ENCODE measurements at places on chromosomes 16 and 17.
A peak's percentile ranks its signal among the peaks of the same experiment; 100 is the strongest.

- DNase-seq: no peak
- no peak overlapping the region for H3K27ac ChIP-seq
- no peaks in the 10 kb centered on the region for H3K27me3 ChIP-seq
- no peaks in the 10 kb centered on the region for H3K4me1 ChIP-seq
- H3K36me3 ChIP-seq: no peaks in the 10 kb centered on the region
- H3K4me3 ChIP-seq: no peak overlapping the region
These were observed 8.6 kb upstream of the MYH2 start for GRCh38 chr17:10558049-10558448.

- no peaks in the 10 kb centered on the region for H3K4me1 ChIP-seq
- H3K27me3 ChIP-seq: no peaks in the 10 kb centered on the region
- H3K4me3 ChIP-seq: no peak overlapping the region
- no peak for DNase-seq
- no peak overlapping the region for H3K27ac ChIP-seq
- H3K36me3 ChIP-seq: peaks cover 7% of the 10 kb centered on the region
These were observed 34.0 kb downstream of the ITGB3 start for GRCh38 chr17:47287639-47288038.

DNA sequence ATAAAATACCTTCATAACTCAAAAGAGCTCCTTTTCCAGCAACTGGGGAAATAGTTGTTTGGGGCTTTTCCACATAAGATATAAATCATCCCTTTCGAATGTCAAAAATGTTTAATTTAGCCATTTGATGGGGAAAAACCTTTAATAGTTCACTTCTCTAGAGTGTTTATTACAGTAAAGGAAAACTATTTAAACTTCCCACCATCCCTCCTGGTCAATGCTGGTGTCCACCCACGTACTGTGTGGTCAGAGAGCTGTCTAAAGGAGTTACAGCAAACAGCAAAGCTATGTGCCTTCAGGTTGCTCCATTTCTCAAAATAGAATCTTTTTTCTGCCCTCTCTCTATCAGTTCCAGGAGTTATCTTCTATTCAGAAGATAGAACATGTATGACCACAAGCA is 33.5 kb downstream of the KANSL1 start:
- H3K27ac ChIP-seq: no peak overlapping the region
- peaks cover 81% of the 10 kb centered on the region for H3K4me1 ChIP-seq
- DNase-seq: no peak
- no peaks in the 10 kb centered on the region for H3K36me3 ChIP-seq

DNA sequence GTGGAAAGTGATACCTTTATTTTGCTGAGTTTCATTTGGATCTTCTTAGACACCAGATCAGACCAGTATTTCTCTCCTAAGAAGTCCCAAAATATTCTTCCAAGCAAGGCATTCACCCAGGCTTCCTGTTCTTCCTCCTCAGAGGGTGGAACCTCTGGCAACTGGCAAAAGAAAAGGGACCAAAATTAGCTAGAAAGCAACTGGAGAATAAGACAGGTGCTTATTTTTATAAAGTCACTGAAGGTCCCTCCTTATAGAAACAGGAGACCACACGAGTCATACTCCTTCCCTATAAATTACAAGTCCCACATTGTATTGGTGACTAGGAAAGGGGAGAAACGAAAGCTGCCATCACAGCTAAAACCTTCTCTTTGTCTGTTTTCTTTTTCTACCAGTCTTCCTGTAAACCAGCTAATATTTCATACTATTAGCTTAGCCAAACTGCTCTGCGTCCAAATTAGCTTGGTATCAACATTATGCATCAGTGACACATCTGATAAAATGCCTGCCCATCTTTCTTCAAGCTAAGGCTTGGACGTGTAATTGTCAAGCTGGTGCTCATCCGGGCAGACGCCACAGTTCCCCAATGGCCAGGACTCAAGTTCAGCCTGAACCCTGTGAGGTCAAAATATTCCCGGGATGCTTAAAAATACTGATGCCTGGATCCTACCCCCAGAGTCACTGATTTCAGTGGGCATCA is 47.5 kb upstream of the ERN1 start:
- H3K27ac ChIP-seq: no peak overlapping the region
- no peak for DNase-seq
- H3K36me3 ChIP-seq: peaks cover 13% of the 10 kb centered on the region
- no peaks in the 10 kb centered on the region for H3K27me3 ChIP-seq
- H3K4me3 ChIP-seq: no peak overlapping the region

- no peak for DNase-seq
- H3K27ac ChIP-seq: no peak overlapping the region
- peaks cover 21% of the 10 kb centered on the region for H3K4me1 ChIP-seq
- no peaks in the 10 kb centered on the region for H3K36me3 ChIP-seq
These were observed 6.1 kb downstream of the DNAI2 start for GRCh38 chr17:74280093-74280513.

DNA sequence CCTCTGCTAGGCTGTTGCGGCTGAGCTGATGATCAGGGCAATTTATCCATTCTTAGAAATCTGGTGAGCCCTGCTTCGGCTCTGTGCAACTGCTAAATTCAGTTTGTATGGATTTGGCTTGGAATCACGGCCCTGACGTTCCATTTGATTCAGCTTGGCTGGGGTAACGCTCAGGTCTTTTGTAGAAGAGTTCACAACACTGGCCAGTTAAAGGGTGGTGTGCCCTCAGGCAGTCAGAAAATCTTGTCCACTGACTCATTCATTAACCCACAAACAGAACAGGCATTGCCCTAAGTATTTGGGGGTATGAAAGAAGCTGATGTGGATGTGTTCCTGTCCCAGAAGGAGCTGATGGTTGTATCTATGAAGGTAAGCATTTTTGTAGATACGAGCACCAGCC is 53.9 kb downstream of the GNAO1 start:
- H3K27me3 ChIP-seq: no peaks in the 10 kb centered on the region
- no peaks in the 10 kb centered on the region for H3K36me3 ChIP-seq
- no peak overlapping the region for H3K27ac ChIP-seq
- no peak overlapping the region for H3K4me3 ChIP-seq
- H3K4me1 ChIP-seq: no peaks in the 10 kb centered on the region

DNA sequence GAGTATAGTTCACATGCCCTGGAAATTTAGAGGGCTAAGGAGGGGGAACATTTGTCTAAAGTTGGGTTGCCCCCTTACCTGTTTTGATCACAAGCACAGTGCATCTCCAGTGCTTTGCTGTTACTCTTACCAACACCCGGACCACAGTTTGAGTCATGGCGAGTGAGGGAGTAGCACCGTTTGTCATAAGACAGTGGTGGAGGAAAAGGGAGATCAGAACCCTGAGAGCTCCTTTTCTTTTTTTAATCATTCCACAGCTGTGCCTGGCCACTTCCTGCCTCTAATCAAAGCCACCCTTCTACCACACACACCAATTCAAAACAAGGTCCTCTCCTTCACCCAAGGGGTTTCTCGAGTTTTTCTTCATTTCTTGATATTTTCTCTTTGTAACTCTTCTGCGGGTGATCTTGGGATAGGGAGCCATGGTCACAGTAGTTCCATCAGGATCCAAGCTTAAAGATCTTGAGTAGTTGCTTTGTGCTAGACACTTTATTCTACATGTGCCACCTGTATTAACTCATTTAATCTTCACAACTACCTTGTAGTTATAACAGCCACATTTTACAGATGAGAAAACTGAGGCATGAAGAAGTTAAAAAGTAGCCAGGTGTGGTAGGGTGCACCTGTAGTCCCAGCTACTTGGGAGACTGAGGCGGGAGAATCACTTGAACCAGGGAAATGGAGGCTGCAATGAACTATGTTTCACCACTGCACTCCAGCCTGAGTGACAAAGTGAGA is 5.0 kb upstream of the MYL4 start:
- H3K27ac ChIP-seq: peak overlapping the region; percentile 64
- peaks cover 18% of the 10 kb centered on the region for H3K4me1 ChIP-seq
- H3K4me3 ChIP-seq: no peak overlapping the region
- H3K36me3 ChIP-seq: no peaks in the 10 kb centered on the region
- no peaks in the 10 kb centered on the region for H3K27me3 ChIP-seq
- DNase-seq: no peak

GRCh38 chr17:2214047-2214928 is 89.3 kb downstream of the SMG6 start:
- H3K27me3 ChIP-seq: no peaks in the 10 kb centered on the region
- H3K4me3 ChIP-seq: no peak overlapping the region
- H3K36me3 ChIP-seq: no peaks in the 10 kb centered on the region
- peak; percentile 84 for DNase-seq
- peak overlapping the region; percentile 89 for H3K27ac ChIP-seq

DNA sequence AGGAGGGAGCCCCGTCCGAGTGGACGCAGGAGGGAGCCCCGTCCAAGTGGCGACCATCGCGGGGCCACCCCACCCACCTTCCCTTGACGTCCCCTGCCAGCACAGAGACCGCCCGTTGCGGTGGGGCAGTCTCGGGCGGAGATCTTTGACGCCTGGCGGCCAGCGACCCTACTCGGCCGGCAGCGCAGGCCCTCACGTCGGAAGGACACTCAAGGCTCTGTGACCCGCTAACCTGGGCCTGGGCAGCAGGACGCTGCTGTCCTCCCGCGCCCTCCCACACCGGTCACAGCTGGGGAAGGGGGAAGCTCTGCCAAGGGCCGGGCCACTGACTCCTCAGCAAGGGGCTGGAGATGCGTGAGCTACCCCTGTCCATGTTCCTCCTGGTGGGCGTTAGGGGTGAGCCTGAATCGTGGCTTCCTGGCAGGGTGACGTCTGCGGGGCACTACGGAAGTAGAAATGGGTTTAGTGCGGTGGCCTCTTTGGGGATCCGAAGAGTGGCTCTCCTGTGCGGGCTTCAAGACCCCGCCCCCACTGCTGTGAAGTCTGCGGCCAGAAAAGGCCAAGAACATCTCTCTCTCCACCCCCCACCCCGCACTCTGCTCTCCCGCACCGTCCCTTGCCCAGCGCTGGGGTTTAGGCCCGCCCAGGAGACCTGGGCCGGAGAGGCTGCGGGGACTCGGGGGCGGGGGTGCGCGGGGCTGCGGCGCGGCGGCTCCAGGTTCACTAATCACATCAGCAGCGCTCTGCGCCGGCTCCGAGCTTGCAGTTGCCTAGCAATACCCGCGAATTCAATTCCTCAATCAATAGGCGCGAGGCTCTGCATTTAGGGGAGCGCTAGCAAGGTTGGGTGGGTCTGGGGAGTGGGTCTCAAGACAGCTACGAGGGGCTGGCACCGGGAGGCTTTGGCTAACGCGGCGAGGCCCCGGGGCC is 5.8 kb downstream of the CBX8 start:
- H3K36me3 ChIP-seq: peaks cover 6% of the 10 kb centered on the region
- peaks cover 44% of the 10 kb centered on the region for H3K4me1 ChIP-seq
- H3K4me3 ChIP-seq: no peak overlapping the region
- no peak for DNase-seq
- H3K27me3 ChIP-seq: peaks cover 74% of the 10 kb centered on the region
- no peak overlapping the region for H3K27ac ChIP-seq

- no peak overlapping the region for H3K27ac ChIP-seq
- no peak overlapping the region for H3K4me3 ChIP-seq
- no peaks in the 10 kb centered on the region for H3K36me3 ChIP-seq
These were observed 129.9 kb downstream of the SDK2 start for GRCh38 chr17:73514146-73514863.

- no peak overlapping the region for H3K4me3 ChIP-seq
- no peak for DNase-seq
- no peaks in the 10 kb centered on the region for H3K36me3 ChIP-seq
- H3K4me1 ChIP-seq: no peaks in the 10 kb centered on the region
- no peak overlapping the region for H3K27ac ChIP-seq
These were observed 231.1 kb upstream of the SALL1 start for GRCh38 chr16:51382211-51382610.

DNA sequence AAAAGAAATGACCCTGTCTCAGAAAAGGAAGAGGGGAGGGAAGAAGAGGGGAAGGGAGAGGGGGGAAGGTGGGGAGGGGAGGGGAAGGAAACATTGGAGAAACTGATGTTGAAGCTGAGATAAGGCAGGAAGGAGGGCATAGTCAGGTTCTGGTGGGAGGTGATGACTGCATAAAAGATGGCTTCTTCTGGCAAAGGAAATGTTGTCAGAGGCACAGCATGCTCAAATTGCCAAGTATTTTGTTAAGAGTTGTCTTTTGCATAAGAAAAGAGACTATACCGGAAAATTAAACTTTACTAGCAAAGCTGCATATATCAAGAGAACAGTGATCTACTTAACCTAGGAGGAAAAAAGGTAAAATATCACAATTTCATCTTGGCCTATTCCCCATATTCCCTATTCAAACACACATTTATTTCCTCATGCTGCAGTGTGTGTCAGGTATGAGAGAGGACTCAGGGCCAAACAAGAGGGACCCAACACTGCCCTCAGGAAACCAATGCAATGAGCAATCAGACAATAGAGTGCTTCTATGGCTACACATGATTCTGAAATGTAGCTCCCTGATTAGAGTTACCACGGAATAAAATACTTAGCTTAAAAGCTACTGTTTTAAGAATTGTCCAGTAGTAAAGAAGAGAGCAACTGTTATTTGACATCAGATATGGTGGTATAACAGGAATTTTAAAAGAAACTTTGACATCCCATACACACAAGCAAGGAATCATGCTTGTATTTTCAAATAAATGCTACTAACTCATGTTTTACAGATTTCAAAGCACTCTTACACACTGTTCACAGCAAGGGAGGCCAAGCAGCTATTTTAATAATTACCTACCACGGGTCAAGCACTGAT is 80.9 kb downstream of the PARN start:
- no peak overlapping the region for H3K27ac ChIP-seq
- H3K4me1 ChIP-seq: no peaks in the 10 kb centered on the region
- H3K36me3 ChIP-seq: peaks cover 39% of the 10 kb centered on the region
- DNase-seq: no peak

- H3K27ac ChIP-seq: peak within 1 kb of the TSS; percentile 90
- peak within 1 kb of the TSS; percentile 62 for H3K4me3 ChIP-seq
- DNase-seq: peak; percentile 86
- no peaks in the 10 kb centered on the region for H3K36me3 ChIP-seq
- no peaks in the 10 kb centered on the region for H3K27me3 ChIP-seq
- peaks cover 28% of the 10 kb centered on the region for H3K4me1 ChIP-seq
These were observed at the start of gene MT1E for GRCh38 chr16:56625140-56625942. Gene MT1E, plus strand, starts transcription at chr16:56625781. Its CDS starts 71 bp downstream, at chr16:56625852.
